DND-41 (cell line): ENCODE measurements at places on chromosomes 4 and X.
A peak's percentile ranks its signal among the peaks of the same experiment; 100 is the strongest.

DNA sequence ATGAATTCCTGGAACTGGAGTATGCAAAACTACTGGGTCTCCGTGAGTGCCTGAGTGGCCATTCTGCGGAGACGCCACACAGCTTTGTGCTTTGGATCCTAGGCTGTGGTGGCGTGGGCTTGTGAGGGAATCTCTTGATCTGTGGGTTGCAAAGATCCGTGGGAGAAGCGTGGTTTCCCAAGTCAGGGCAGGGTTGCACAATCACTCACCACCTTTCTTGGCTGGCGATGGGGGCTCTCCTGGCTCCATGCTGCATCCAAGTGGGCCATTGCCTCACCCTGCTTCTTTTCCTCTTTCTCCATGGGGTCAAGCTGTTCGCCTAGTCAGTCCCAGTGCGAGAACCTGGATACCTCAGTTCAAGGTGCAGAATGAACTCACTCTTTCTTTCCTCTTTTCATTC lies 62.5 kb downstream of the SLAIN2 start:
- H3K27ac ChIP-seq, result no peak overlapping the region
- no peaks in the 10 kb centered on the region for H3K27me3 ChIP-seq
- no peaks in the 10 kb centered on the region for H3K4me1 ChIP-seq
- no peak for DNase-seq

GRCh38 chrX:27336466-27337091 lies 126.6 kb downstream of the PPP4R3C start:
- no peak overlapping the region for H3K4me3 ChIP-seq
- peak; percentile 22 for DNase-seq
- no peaks in the 10 kb centered on the region for H3K27me3 ChIP-seq
- no peaks in the 10 kb centered on the region for H3K36me3 ChIP-seq
- H3K4me1 ChIP-seq, result peaks cover 4% of the 10 kb centered on the region; the same call in 1 of the 2 replicates

DNA sequence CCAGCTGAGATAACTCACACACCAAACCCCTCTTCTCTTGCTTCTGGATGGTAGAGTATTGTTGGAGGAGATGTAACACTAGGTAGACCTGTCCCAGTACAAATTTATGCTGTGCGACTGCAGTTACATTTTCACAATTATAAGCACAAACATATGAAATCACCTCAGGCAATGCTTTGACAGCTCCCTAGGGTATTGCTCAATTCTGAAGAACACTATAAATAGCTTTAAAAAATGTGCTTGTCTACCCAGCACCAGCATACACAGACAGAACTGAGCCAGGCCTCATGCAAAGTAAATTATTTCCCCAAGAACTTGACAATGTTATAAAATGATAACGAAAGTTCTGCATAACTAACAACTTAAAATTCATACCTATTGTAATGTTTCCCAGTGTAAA lies 1999.1 kb upstream of the ADGRL3 start:
- DNase-seq, result no peak
- no peaks in the 10 kb centered on the region for H3K36me3 ChIP-seq
- H3K4me1 ChIP-seq, result no peaks in the 10 kb centered on the region

GRCh38 chrX:20361890-20362262 lies 95.2 kb upstream of the RPS6KA3 start:
- DNase-seq, result no peak
- H3K4me3 ChIP-seq, result no peak overlapping the region
- no peaks in the 10 kb centered on the region for H3K27me3 ChIP-seq
- no peaks in the 10 kb centered on the region for H3K36me3 ChIP-seq
- H3K4me1 ChIP-seq, result no peaks in the 10 kb centered on the region

DNA sequence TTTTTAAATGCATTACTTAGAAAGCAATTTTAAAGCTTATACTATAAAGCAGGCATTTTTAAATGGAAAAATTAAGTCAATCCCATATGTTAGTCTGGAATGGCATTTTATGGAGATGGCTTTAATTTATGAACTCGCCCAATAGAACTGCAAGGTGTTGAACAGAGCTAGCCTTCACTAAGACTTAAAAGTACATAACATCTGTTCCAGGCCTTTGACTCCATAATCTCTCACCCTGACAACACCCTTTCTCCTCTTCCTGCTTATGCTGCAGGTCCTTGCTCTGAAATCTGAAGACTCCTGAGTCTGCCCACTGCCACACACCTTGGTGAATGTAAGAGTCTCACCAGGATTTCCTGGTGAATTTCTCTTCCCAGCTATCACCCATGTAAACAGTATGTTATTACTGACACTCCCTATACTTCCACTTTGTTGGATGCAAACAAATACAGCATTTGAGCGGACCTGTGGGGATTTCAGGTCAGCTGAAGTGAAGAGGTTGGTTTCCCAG lies 17.7 kb upstream of the SLC39A8 start:
- H3K27ac ChIP-seq, result no peak overlapping the region
- no peak for DNase-seq
- no peak overlapping the region for H3K4me3 ChIP-seq
- no peaks in the 10 kb centered on the region for H3K27me3 ChIP-seq
- H3K4me1 ChIP-seq, result no peaks in the 10 kb centered on the region

GRCh38 chr4:156794863-156795262 lies 176.7 kb downstream of the PDGFC start:
- no peaks in the 10 kb centered on the region for H3K27me3 ChIP-seq
- no peaks in the 10 kb centered on the region for H3K36me3 ChIP-seq
- no peak overlapping the region for H3K27ac ChIP-seq
- DNase-seq, result no peak
- no peak overlapping the region for H3K4me3 ChIP-seq
